ENCODE measurements at places on chromosomes 2 and 18.

DNA sequence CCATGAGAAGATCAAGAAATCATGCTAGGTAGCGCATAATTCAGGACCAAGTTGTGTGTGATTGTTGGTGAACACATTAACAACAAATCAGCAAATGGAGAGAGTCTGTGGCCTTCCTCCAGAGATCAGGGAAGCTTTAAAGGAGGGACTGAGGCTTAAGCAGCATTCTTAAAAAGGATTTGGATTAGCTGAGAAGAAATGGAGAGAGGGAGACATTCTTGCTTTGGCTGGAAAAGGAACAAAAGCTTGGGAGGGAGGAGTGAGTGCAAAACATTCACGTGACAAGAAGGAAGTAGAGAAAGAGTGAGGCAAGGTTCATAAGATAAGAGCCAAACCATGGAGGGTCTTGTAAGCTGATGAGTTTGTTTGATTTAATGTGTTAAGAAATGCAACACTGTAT lies 75.6 kb downstream of the SRD5A2 start:
- DNase-seq: no peak

DNA sequence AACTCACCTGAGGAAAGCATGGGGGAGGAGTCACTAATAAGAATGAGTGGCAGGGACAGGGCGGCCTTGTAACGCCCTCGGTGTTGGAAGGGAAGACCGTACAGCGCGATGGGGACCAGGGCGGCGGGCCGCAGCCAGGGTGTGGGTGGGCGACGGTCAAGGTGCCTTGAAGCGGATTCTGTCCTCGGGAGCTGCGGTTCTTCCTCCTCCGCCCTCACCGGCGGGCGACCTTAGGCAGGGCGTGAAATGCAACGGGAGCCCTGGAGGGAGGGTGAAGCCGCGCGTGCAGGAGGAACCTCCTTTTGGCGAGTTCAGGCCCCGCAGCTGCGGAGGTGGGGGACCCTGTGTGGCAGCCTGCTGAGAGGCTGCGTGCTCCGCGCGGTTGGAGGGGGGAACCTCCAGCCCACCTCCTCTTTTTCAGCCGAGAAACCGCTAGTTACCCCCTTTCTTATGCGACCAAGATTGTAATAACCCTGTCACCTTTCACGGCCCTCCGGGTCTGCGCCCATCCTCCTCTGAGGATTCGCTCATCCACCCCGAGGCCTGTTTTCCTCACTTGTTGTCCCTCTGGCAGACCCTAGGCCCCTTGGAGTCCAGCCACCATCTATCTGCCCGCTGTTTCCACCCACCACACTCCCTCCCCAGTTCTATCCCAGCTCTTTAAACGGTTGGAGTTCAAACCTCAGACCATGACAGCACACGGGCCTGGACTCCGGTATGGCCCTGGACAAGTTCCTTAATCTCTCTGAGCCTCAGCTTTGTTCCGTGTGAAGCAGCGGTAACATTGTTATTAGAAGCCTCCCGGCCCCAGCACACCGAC lies 823 bp upstream of the RNU2-63P start:
- peak; percentile 69 for DNase-seq

DNA sequence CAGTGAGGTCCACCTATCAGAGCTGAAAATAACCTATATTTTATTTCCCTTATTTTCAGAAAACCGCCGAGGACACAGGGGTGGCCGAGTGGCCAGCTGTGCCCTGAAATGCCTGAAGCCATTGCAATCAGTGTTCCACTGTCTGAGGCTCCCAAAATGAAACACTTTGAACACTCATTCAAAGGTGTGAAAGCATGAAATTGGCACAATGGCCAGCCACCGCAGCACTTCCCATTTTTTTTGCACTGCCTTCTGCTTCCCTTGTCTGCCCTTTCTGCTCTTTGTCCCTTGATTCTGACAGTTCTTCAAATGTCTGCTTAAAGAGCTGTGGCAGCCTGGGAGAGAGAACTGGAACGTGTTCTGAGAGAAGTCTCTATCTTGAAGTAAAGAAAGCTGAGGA lies 1127.5 kb upstream of the CELF4 start:
- no peak for DNase-seq

GRCh38 chr2:73101626-73102256 lies 11.0 kb downstream of the RAB11FIP5 start:
- DNase-seq: no peak

- DNase-seq: peak; percentile 35
These were observed 274.2 kb upstream of the LRATD1 start for GRCh38 chr2:14358339-14358738.

GRCh38 chr2:74863802-74864248 lies 29.9 kb downstream of the HK2 start:
- no peak for DNase-seq

DNA sequence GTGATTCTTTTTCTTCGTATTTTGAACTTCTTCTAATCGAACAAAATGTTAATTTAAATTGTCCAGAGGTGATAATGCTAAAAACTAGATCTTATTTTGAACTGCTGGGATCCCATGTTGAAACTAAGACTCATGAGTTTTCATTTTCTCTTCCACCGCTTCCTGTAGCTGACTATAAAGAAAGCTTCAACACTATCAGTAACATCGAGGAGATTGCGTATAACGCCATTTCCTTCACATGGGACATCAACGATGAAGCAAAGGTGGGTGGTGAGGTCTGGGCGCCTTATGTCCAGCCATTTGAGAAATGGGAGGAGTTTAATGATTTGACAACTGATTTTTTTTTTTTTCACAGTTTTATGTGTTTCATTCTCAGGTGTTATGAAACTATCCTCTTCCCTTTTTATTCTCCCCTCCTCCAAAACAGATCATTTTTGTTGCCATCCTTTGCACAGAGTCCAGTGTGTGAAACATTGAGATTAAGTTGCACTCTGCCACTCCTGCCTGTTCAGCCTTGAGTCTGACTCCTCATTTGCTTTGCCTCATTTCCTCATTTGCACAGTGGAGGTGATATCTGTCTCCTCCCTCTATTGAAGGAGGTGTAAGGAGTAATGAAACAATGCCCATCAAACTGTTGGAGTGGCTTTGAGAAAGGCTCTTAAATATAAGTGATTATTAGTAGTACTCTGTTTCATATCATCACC lies 13.8 kb downstream of the GRHL1 start:
- no peak for DNase-seq

GRCh38 chr2:230162981-230163380 lies 56.8 kb downstream of the SP110 start:
- DNase-seq: no peak

DNA sequence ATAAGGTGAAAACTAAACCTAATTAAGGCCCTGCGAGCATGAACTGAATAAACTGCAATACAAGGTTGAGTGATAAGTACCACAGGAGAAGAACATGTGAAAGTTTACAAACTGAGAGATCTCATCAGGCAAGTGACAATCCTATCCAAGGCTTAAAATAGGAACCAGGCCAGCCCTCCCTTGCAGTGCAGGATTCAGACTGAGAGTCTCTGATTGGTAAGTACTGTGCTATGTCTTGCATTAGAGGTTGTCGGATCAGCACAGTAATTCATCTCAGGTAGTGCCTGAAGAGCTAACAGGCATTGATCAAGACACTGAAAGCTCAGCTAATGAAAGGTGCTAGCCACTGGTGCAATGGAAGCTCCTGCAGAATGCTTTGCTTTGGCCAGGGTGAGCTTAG lies 801.7 kb upstream of the ID2 start:
- DNase-seq: no peak

GRCh38 chr2:44297431-44297830 lies 22.2 kb downstream of the SLC3A1 start:
- no peak for DNase-seq

DNA sequence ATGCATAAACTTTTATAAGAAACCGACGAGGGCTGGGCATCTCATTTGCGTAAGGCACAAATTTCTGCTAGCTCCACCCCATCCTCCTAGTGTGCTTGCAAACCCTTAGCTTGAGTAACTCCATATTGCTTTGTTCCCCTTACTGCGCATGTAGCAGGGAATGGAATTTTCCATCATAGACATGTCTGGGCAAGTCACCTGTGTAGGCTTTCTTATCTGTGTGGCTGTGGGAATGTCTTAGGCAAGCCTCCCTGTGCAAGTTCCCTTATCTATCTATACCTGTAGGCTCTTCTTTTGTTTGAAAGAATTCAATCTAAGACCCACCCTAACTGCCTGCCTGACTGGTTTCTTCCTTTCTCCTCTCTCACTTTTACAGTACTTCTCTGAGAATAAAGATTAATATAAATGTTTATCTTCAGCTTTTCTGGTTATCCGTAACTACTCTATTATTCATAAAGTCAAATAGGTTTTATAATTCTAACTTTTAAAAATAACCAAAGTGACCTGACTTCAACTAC lies 217.6 kb upstream of the FIGN start:
- peak; percentile 47 for DNase-seq

GRCh38 chr2:141534666-141535362 lies 596.0 kb downstream of the LRP1B start:
- no peak for DNase-seq

DNA sequence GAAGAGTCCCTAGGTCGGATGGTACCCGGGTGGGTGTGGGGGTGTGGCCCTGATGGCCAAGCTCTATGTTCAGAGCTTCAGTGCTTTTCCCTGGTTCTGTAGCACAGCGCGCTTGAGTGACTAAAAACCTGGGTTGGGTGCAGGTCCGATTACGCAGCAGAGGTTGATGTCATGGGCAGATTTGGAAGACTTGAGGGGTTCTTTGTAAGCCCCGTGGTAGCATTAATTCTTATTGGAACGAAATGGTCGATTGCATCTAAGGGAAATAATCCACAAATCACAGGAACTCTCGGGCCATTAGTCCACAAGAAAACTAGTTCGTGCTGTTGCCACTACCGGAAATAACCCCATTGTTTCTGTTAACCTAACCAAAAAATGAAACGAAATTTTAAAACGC lies 9.0 kb downstream of the HOXD8 start:
- no peak for DNase-seq

GRCh38 chr2:119207447-119207846 lies 16.2 kb upstream of the STEAP3 start:
- DNase-seq: no peak

- no peak for DNase-seq
These were observed 24.3 kb upstream of the STPG4 start for GRCh38 chr2:47179388-47179787.

GRCh38 chr2:68371138-68371537 lies 6.1 kb downstream of the PLEK start:
- DNase-seq: no peak

DNA sequence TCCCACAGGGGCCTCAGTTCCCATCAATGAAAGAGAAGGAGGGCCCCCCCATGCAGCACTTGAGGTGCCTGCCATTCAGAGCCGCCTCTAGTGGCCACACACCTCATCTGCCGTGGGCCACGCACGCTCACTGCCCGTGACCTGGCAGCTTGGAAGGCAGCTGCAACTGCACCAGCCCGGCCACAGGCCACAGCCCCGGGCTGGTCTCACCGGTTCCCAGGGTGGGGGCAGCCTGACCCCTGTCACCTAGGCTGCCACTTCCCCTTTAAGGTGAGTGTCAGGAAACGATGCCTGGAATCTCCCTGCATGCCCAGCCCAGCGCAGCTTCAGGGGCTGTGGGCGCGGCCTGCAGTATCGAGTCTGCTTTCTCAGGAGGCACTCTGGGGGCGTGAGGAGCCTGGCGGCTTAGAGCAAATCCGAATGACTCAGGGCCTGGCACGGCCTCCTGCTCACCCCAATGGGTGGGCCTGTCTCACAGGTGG lies 2.6 kb downstream of the MAB21L4 start:
- peak; percentile 25 for DNase-seq

DNA sequence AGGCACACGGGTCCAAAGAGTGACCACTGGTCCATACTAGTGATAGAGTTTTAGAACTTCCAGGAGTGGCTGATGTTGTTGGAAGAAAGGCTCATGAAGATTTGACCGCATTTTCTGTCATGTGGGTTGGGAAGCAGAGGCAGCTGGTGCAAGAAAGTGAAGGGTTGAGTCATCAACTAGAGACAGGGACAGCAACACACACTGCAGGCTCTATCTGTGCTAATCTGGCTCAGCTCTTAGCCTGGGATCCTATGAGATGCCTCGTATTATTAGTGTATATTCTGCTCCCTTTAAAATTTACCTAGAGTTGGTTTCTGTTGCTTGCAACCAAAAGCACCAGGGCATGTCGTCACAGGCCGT lies 2.5 kb upstream of the SH3RF3 start:
- DNase-seq: peak; percentile 35

GRCh38 chr18:66167829-66168684 lies 417.2 kb downstream of the CDH7 start:
- no peak for DNase-seq

GRCh38 chr2:12731701-12732280 lies 15.1 kb downstream of the TRIB2 start:
- no peak for DNase-seq

GRCh38 chr2:156253765-156254164 lies 78.8 kb downstream of the NR4A2 start:
- no peak for DNase-seq

- DNase-seq: no peak
These were observed 261.7 kb upstream of the SLC39A10 start for GRCh38 chr2:195395362-195395761.

DNA sequence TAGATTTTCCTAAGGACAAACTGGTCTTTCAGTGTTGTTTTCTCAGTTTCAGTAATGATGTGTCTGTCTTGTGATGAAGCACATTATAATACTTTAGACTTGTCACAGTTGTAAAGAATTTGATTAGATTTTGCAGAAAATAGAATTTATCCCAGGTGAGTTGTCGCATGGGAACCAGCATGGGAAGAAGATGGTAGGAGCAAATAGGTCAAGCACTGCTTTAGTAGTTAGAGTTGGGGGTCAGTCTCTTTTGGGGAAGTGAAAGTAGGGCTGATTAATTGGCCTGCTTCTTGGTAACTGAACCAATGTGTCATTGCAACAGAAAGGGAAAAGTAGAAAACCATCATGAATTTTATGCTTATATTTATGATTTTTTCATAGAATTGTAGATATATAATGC lies 153.2 kb upstream of the MYO3B start:
- DNase-seq: no peak

DNA sequence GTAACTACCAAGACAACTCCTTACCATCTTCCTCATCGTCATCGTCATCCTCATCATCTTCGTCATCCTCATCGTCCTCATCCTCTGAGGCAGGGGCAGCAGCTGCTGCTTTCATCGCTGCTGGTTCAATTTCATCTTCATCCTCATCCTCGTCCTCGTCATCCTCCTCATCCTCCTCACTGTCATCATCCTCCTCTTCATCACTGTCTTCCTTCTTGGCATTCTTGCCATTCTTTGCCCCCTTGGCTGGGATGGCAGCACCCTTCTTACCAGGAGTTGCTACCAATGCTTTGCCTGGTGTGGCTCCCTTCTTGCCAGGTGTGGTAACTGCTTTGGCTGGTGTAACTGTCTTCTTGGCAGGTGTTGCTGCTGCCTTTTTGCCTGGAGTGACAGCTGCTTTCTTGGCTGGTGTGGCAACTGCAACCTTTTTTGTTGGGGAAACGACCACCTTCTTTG lies 2.7 kb downstream of the NCL start:
- DNase-seq: no peak

- no peak for DNase-seq
These were observed 709.6 kb downstream of the SOCS6 start for GRCh38 chr18:70998490-70998889.

All from foreskin keratinocyte (primary cell).